ENCODE measurements at places on chromosomes 7 and 10. TPM values are rescaled to one million over a fixed set of nuclear protein-coding genes. Genes with fewer than 3 reads are reported as not detected.

TMEM176A gene
- 127 TPM for total RNA-seq

BEND7 gene
- total RNA-seq: 19.8 TPM

CWF19L1 gene
- 24.6 TPM for total RNA-seq

AKR1D1 gene
- not detected for total RNA-seq

DNA sequence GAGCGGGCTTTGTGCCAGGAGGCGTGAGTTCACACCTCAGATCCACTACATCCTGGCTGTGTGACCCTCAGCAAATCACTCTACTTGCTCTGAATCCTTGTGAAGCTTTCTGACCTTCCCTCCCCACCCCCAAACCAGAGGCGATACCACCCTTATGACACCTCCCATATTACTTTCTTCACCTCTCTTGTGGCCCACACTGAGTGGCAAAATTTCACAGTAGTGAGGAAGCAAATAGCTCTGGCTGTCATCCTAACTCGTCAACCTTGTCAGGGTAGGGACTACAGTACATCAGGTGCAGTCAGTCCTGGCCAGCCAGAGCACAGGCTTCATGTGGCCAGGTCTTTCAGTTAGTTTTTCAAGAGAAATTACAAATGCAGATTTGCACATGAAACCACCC, 19.1 kb downstream of the COL13A1 start:
- DNase-seq: no peak

GRCh38 chr10:18557960-18558359, 93.4 kb downstream of the NSUN6 start:
- DNase-seq: no peak

DNA sequence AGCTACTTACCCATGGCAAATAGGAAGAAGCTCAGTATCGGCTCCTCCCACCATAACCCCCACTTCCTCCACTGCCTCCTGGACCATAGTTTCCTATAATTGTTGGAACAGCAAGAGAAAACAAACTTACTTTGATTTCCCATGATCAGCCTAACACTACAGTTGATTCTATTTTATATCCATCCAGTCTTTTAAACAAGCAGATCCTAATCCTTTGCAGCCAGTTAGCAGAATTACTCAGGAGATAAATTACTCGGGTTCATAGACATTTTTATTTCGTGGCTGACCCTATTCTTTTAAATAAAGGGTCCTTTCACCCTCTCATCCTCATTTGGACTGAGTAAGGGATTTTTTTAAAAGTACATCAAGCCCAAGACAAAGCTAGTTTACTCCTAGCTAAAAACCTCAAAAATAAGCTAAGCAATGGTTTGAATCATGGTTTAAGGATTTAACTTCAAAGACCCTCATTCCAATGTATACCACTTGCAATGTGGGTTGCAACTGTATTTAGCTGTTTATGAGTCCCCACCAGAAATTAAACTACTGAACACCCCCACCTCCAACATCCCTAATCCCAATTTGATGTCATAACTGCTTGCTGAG, 8.0 kb downstream of the HNRNPA2B1 start:
- DNase-seq: no peak

- no peak for DNase-seq
These were observed 78.0 kb downstream of the HIP1 start for GRCh38 chr7:75660566-75661215.

- no peak for DNase-seq
These were observed 43.6 kb downstream of the GUSB start for GRCh38 chr7:65938336-65938895.

All from ovary (tissue), 10 donors.